ENCODE measurements at places on chromosomes 1 and 21.
A peak's percentile ranks its signal among the peaks of the same experiment; 100 is the strongest.

GRCh38 chr1:101022294-101022693, 3.3 kb downstream of the DPH5 start:
- no peak for DNase-seq

- no peak for DNase-seq
Measured at GRCh38 chr21:44199448-44199847, 41.3 kb downstream of the ICOSLG start.

DNA sequence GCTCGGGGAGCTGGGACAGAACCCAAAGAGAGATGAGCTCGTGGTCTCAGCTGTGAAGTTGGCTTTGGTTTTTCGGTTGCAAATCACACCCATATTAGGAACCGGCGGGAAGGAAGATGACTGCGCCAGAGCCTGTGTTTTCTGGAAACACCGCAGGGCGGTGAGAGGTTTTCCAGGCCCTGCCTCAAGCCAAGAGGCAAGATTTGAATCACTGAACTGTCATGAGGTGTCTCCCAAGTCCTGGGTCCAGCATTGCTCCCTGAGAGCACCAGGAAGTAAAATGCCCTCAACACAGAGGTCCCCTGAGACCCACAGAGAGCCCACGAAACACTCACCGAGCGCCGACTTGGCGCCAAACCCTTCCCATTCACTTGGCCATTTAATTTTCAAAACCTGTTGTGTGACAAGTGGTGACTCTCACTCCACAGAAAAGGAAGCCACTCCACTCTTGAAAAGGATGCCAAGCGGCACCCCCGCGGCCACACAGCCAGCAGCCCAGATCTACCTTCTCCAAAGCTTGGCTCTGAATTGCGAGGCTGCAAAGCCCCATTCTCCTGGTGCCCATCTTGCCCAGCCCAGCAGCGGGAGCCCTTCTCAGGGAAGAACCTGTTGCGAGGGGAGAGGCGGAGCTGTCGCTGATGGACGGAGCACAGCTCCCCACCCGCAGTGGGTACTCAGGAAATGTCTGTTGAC, 99.0 kb upstream of the RUNX3 start:
- DNase-seq: no peak

DNA sequence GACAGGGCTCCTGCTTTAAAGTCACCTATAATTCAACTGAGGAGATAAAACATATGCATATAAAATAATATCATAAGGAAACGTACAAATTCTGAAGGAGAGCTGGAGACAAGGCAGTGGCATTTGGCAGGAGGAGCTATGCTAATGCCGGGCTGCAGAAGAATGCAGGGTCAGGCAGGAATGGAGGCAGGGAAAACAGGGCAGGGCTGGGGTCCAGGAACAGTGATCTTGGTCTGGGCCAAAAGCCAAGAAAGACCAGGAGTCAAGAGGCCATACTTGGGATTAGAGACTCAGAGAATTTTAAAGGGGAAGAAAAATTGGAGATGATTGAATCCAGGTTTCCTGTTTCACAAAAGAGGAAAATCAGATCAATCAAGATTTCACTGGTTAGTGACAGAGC, 20.0 kb upstream of the BRDT start:
- no peak for DNase-seq

GRCh38 chr1:8200317-8201115, 117.4 kb upstream of the SLC45A1 start:
- DNase-seq: no peak

GRCh38 chr1:245043611-245043940, 111.2 kb upstream of the KIF26B start:
- no peak for DNase-seq

- no peak for DNase-seq
Measured at GRCh38 chr1:204684206-204684570, 1.4 kb downstream of the LRRN2 start.

GRCh38 chr21:33688353-33688752, 46.1 kb downstream of the ITSN1 start:
- no peak for DNase-seq

DNA sequence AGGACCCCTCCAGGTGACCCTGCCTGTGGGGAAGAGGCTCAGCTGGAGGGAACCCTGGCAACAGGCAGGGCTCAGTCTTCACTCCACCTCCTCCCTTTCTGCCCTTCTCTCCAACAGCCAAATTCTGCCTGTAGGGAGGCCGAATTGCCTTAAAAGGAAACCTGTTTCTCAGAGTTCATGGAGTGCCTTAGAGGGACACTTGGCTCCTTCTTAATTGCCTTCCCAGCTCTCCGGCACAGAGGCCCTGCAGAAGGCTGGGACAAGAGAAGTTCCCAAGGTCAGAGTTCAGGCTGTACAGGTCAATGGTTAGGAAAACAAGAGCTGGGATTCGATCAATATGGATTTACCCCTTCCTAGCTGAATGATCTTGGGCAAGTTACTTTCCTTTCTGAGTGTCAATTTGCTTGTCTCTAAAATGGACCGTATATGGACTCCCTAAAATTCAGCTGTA, 6.2 kb downstream of the CSRP1 start:
- no peak for DNase-seq

DNA sequence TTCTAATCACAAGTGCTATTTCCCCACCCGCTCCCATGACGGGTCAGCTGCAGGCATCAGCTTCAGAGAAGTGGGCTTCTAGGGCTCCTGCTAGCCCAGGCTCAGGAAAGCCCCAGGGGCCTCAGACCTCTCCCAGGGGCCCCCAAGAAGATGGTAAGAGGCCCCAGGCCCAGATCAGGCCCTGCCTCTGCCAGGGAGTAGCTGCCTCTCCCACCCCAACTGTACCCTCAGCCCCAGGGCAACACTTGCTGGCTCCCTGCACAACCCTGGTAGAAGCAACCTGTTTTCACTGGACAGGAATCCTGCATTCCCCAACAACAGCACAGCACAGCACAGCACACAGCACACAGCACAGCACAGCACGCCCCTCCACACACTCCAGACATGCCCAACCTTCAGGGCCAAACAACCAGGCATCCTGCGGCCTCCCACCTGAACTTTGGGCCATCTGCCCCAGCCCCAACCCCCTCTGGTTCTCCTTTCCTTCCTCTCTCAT, 6.5 kb downstream of the BLACAT1 start:
- no peak for DNase-seq

DNA sequence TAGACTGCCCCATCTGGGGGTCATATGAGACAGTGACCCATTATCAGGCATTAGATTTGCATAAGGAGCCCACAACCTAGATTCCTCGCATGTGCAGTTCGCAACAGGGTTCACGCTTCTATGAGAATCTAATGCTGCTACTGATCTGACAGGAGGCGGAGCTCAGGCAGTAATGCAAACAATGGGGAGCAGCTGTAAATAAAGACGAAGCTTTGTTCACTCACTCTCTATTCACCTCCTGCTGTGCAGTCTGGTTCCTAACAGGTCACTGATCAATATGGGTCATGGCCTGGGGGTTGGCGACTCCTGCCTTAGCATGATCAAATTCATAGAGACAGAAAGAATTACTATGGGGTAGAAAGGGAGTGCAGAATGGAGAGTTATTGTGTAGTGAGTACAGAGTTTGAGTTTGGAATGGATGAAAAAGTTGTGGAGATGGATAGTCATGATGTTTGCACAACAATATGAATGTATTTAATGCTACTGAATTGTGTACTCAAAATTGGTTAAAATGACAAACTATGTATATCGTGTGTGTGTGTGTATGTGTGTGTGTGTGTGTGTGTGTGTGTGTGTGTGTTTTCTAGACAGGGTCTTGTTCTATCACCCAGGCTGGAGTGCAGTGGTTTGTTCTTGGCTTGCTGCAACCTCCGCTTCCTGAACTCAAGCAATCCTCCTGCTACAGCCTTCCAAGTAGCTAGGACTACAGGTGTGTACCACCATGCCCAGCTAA, 42.2 kb downstream of the BTF3L4 start:
- no peak for DNase-seq

DNA sequence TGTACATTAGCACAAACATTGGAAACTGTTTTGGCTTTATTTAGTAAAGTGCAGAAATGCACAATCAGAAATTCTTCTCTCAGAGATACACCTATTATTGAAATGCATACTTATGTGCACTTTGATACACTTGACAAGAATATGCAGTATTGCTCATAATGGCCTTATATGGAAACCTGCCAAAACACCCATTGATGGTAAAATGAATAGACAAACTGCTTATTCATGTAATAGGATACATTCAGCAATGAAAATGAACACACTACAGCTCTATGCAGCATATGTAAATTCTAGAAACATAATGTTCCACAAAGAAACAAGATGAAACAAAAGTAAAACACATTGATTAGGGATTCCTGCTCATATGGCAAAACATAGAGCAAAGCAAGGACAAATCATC, 223.9 kb downstream of the S1PR1 start:
- no peak for DNase-seq

GRCh38 chr1:114094675-114095074, 59.0 kb downstream of the SYT6 start:
- DNase-seq: no peak

GRCh38 chr1:181711820-181712219, 228.5 kb downstream of the CACNA1E start:
- DNase-seq: no peak

DNA sequence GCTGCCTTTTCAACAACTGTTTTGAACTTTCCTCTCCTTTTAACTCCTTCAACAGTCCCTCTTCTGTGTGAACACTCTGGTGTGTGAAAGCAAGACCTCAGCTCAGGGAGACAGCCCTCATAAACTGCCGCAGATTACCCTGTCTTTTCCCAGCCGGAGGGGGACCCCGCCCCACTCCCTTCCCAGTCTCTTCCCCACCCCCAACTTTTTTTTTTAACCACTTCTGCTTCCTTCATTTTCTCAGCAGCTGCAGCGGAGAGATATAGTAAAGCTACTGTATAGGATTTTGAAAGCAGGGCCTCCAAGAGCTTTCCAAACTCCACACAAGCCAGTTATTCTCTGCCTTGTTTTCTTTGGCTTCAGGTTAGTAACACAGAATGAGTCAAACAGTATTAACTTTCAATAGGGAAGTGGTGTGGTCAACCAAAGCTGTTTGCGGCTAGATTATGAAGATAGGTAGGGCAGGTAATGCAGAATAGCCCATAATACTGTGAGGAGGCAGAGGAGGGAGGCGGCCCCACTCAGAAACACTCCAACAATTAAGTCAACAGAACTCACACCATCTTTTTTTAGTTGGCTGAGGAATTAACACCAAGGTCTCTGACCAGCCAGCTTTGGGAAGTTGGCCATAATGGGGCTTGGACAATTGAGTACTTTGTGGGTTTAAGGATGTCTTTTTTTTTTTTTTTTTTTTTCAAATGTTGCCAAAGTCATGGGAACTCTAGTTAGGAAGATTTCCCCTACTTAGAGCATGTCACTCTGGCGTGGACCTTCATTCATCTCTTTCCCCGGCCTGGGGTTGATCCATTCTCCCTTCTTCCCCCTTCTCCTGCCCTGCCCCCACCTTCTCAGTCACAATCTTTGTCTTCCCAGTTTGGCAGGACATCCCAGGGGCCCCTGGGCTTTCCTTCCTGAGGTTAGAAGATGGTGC, 177.0 kb downstream of the CLIC6 start:
- no peak for DNase-seq

DNA sequence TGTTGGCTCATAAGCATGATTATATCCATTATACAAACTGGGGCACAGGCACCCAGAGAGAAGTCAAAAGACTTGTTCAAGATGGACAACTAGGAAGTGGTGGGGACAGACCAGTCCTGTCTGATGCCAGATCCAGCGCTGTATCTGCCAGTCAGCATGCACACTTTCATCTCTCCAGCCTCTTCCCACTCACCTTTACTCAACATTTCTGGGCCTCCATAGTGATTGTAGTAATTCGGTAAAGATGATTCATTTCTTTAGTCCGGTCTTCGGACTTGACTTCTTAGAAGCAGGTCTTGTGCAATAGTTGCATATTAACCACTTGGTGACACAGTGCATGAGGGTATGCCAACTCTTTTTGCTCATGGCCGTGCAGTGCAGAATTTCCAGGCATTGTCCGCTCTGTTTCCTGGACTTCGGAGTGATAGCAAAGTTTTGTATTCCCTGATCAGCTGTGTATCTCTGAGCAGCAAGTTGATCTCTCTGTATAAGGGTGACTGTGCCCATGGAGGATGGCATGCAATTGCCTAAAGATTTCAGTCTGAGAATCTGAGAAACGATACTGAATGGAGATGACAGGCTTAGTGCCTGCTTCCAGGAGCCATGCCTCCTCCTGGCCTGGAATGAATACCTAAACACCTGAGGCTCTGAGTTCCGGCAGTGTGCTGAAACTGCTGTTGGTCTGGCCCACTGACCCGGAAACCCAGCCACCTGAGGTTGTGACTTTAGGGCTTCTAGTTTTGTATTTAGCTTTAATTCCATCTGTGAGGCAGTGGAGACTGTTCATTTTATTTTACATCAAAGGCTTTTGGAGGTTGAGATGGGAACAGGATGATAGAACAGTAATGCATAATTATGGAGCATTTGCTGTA, 39.0 kb downstream of the GALNT2 start:
- DNase-seq: peak; percentile 67

GRCh38 chr1:43059640-43060574, 101.2 kb upstream of the SLC2A1 start:
- DNase-seq: no peak

GRCh38 chr1:198318085-198318484, 161.3 kb downstream of the NEK7 start:
- DNase-seq: no peak

GRCh38 chr1:200411406-200412257, 1.8 kb upstream of the ZNF281 start:
- peak; percentile 14 for DNase-seq

- no peak for DNase-seq
Measured at GRCh38 chr1:2253797-2254480, 25.8 kb downstream of the SKI start.

DNA sequence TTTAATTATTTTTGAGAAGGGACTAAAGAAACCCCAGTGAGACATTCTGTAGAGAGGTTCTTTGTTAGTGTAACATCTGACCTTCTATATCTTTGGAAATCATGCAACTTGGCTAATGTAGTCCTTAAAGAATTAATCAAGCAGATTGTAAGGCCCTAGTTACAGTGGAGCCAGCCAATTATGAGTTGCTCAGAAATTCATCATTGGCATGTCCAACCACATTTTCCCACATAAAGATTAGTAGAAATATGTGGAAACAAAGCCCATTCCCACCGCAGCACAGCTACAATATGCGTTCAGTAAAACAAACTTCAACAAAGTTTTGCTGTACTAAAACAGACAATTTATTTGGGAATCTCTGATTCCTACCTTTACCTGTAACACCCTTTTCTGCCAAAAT, 27.8 kb downstream of the WNT2B start:
- DNase-seq: no peak

- no peak for DNase-seq
Measured at GRCh38 chr1:156639601-156640101, 2.3 kb upstream of the BCAN start.

GRCh38 chr1:20052386-20052785, 17.6 kb upstream of the PLA2G5 start:
- DNase-seq: no peak

- DNase-seq: no peak
Measured at GRCh38 chr1:113534130-113534817, 144.0 kb downstream of the MAGI3 start.

Measured in pancreas (tissue), 10 donors.